ENCODE measurements at places on chromosomes 12 and 14. TPM values are rescaled to one million over a fixed set of nuclear protein-coding genes. Genes with fewer than 3 reads are reported as not detected.
A peak's percentile ranks its signal among the peaks of the same experiment; 100 is the strongest.

DNA sequence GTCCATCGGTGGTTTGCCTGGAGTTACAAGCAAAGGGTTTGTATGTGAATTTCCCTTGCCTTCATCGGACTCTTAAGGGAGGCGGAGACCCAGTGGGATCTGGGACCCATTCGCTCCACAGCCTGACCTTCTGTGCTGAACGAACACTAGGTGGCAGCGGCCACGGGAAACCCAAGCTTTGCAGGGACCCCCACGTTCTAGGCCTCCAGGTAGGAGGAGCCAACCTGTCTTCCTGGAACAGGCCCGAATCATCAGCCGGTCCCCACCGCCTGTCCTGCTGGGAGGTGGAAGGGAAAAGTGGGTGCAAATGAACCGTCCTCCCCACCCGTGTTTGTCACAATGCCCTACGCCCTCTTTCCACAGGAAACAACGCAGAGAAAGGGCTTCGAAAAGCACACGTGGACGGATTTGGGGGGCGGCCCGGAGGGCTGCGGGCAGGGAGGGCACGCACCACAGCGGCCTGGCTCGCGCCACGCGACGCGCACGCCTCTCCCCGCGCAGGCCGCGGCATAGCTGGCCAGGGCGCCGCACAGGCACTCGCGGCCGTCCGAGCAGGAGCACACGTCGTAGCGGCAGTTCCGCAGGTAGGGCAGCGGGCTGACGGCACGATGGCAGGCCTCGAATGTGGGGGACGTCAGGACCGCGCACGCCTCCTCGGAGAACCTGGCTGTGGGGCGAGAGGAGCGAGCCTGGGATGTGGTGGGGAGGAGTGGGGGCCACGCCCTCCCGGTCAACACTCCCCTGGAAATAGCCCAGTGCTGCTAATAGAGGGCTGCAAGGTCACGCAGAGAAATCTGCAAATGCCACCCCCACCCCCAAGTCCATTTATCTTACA is 67.8 kb downstream of the VWF start:
- no peak for DNase-seq

- no peak for DNase-seq
Measured at GRCh38 chr14:91324606-91325575, 80.4 kb upstream of the GPR68 start.

- DNase-seq: no peak
Measured at GRCh38 chr12:101491329-101491728, 16.2 kb downstream of the SPIC start.

DNA sequence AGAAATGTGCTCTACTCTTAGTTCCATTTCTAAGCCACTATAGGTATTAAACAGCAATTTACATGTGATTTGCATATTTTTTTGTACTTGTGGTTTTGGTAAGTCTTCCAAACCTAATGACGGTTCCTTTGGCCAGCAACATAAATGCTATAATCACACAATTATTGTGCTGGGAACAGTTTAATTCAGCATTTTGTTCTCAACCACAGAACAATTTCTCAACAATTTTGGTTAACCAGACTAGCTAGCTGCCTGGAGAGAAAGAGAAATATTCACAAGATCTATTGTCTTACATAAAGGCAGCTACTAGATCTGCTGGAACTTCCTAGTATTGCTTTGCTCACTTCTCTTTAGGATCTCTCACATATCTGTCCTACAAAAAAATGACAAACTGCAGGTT is 265.3 kb downstream of the SOX5 start:
- DNase-seq: no peak

DNA sequence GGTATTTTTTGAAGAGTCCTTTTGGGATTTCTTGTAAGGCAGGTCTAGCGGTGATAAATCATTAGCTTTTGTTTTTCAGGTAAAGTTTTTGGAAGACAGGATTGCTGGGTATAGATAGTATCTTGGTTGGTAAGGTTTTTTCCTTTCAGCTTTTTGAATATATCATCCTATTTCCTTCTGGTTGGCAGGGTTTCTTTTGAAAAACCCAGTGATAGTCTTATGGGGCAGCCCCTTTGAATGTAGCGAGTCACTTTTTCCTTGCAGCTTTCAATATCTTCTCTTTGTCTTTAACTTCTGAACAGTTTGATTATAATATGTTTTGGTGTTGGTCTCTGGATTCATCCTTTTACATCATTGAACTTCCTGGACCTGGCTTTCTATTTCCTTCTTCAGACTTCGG is 20.2 kb downstream of the TMX1 start:
- no peak for DNase-seq

GRCh38 chr12:83318386-83319098 is 631.8 kb downstream of the TMTC2 start:
- DNase-seq: no peak

REP15 gene
- 2.3 TPM for total RNA-seq

DNA sequence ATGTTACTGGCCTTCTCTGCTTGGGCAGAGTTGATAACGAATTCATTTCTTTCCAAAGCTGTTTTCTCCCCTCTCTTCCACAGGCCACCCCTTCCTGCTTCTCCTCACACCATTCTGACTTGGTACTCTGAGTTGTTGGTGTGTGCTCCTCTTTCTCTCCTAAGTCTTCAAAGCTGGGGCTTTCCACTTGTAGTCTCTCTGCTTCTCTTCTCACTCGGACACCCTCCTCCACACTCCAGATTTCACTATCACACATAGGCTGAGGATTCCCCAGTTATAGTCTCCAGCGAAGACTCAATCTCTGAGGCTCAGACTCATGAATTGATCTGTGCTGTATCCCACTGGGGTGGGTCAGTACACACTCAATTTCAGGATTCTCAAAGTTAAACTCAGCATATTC is 201.0 kb downstream of the SSPN start:
- DNase-seq: no peak

GRCh38 chr14:73245480-73246325 is 8.4 kb downstream of the PAPLN start:
- DNase-seq: no peak

SDS gene
- 4.3 TPM for total RNA-seq

ZNF140 gene
- 9.1 TPM for total RNA-seq

- DNase-seq: no peak
Measured at GRCh38 chr14:106276326-106277267, 750.2 kb downstream of the TMEM121 start.

- DNase-seq: no peak
Measured at GRCh38 chr12:51975196-51975595, 23.7 kb downstream of the ACVR1B start.

GPRC5D gene
- not detected for total RNA-seq

TAS2R10 gene
- total RNA-seq: 0.32 TPM

DNA sequence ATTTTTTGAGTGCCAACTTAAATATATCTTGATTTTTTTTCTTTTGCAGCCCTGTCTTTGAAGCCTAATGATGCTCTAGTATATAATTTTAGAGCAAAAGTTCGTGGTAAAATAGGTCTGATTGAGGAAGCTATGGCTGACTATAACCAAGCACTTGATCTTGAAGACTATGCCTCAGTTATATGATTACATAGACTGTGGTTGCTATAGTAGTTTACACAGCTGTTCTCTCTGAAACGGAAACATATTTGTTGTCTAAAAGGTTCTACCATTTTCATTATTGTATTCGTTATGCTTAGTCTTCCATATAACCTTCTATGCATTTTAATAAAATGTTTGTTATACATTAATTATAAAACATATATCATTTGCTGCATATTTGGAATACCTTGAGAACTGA is 246.7 kb downstream of the TTC6 start:
- no peak for DNase-seq

DNA sequence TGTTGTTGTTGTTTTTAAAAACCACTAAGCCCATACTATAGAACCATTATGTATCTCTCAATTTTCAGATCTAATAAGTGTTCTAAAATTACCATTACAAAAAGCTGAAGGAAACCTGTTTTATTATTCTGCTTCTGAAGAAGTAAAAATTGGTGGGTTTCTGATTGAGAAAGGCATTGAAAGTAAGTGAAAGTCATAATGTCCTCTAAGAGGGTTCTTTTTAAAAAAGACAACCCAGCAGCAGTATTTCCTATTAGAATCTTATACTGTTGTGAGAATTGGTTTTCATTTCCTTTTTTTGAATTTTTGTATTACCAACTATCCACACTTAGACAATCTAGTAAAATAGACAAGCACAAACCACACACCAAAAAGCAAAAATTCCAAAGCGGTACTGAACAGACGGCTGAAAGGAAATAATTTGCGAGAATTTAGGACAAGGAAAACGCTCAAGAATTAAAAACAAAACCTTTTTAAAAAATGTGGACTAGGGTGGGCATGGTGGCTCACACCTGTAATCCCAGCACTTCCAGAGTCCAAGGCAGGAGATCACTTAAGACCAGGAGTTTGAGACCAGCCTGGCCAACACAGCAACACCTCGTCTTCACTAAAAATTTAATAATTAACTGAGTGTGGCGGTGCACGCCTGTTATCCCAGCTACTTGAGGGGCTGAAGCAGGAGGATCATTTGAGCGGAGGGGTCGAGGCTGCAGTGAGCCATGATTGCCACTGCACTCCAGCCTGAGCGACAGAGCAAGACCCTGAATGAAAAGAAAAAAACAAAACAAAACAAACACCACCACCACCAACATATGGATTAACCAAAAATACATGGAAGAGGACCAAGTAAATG is 66.7 kb upstream of the AP4S1 start:
- DNase-seq: no peak

DNA sequence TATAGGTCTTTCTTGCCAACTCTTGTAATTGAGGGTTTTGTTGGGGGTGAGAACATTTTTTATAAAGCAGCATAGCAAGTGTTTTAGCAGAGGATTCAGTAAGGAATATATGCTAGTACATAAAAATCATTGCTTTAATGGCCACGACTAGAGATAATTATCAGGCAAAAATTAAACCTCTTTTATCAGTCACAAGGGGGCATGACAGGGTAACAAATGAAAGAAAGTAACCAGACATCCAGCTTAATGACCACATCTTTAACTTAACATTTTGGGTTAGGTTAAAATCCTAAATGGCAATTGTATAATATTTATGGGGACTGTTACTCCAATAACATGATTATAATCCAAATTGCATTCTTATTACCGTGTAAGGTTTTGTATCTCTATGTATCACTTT is 119.6 kb downstream of the LRRIQ1 start:
- no peak for DNase-seq

TAS2R19 gene
- 2.8 TPM for total RNA-seq

DNA sequence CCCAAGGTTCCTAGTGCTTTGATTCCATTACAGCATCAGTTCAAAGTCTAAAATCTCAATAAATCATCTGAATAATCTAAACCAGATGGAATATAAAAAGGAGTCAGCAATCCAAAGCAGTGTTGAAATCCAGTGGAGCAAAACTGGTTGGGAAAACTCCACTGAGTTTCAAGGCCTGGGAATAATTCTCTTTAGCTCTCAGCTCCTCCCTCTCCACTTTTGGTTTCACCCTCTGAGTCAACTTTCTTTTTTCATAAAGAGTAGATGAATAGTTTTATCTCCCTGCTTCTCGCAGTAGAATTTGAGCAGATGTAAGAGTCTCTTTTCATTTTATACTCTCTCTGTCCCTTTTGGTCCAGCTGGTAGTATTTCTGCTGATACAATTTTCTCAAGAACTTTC is 338.6 kb downstream of the APAF1 start:
- no peak for DNase-seq

DNA sequence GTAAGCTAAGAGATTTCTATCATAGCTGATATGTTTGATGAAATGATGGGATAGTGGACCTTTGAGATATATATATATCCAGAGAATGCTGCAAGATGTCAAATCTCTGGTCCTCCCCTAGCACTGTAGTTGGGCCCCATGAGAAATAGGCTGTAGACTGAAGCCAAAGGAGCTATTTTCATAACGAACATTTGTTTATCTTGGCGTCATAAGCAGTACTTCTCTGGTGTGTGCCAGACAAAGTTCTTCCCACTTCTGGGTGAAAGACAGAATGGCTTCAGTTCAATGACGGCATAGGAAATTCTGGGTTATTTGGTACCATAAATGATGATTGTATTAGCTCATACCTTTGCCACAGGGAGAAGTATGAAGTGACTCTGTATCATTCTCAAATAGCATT is 534.3 kb downstream of the SOX5 start:
- no peak for DNase-seq

- no peak for DNase-seq
Measured at GRCh38 chr14:30193101-30193500, 265.5 kb upstream of the PRKD1 start.

GRCh38 chr14:71143381-71144290 is 236.4 kb downstream of the PCNX1 start:
- no peak for DNase-seq

DNA sequence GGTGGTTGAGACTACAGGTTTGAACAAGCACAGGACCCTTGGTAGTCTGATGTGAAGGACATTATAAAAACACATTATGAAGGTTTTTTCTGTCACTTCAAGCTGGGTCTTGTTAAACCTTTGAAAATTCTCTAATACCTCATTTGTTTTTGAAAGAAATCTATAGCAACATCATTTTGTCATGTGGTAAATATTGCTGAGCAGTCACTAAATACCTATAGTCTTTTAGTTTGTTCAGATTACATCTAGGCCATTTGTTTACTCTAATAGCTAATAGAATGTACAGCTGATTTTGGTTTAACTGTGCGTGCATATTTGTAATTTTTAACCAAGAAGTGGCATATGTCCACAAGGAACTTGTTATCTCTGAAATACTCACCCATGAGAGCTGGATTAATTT is 2.9 kb downstream of the PPM1A start:
- DNase-seq: no peak

DNA sequence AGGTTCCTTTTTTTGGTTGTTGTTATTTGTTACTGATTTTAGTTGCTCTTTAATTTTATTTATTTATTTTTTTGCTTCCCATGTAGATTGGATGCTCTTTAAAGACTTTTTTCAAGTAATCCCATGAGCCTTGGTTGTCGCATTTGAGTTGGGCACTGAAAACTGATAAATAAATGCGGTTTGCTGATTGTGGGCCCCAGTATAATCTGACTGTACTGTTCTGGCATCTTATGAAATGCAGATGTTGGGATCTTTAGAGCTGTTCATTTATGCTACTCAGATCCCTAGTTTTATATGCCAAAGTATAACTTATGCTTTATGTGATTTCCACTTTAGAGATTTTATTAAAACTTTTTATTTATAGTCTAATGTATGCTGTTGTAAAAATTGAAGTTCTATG is 33.3 kb downstream of the WNK1 start:
- DNase-seq: no peak

LRP1 gene
- 954 TPM for total RNA-seq

TOMM20L gene
- total RNA-seq: not detected

DNA sequence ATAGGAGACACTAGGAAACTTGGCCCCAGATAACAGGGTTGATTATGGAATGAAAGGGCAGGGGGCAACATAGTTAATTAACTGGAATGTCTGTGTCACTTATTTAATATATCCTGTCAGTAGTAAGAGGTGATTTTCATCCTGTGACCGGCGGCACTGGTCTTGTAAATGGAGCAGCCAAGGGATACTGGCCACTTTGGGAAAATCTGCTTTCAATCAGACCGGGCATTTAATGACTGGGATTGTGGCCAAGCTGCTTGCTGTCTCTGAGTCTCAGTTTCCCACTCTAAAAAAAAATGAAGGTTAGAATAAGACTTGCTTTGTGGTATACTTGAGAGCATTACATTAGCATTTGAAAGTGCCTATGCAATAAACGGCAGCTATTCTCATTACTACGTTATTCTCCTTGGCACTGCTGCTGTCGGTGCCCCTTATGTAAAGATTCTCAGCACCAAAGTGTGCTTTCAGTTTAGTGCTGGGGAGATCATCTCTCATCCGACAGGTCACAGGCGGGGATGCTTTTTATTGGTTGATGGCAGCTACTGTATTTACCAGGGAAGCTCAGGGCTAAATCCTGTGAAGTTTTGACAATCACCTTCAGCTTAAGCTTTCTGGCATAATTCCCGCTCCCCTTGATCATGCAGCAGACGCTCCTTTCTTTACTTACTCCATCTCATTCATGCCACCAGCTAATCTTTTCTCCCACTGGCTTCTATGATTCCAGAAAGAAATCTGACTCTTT is 162.1 kb downstream of the ESRRB start:
- peak; percentile 4 for DNase-seq

GSC gene
- total RNA-seq: 1.7 TPM
